ENCODE measurements at places on chromosomes 16 and 17.
A peak's percentile ranks its signal among the peaks of the same experiment; 100 is the strongest.

DNA sequence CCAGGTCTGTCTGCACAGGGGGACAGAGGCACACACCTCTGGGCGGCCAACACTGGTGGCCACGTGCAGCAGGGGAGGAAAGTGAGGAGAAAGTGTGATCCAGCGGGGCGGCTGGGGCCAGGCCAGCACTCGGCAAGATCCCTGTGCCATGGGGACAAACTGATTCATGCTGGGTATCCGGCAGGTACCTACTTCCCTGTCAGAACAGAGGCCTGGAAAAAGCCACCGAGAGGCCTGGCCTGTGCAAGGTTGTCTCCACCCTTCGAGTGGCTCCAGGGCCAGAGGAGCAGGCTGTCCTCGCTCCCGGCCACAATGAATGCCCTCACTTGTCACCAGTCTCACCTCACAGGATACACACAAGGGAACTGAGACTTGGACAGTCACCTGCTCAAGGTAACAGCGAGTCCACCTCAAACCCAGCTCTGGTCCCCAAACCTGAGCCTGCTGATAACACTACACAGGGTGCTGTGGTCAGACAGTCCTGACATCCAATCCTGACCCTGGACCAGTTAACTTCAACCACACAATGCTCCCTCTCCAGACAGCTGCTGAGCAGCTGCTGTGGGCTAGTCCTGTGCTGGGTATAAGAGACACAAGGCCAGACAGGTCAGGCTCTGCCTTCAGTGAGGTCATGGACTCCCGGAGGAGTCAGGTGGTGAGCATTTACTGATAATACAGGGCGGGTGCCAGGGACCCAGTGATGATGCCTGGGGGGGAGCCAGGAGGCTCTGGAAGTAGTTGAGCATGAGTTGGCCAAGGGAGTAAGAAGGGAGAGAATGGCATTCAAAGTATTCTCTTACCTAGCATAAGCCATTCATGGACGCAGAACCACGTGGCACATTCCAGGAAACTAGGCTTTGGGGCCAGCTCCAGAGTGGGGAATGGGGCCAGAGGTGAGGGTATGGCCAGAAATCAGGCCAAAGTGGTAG, 53.0 kb downstream of the VAC14 start:
- DNase-seq: no peak

- DNase-seq: peak; percentile 35
Measured at GRCh38 chr17:81636505-81637288, at the start of the genes NPLOC4 and TSPAN10. Gene NPLOC4 (minus strand): TSS chr17:81637112. CDS start chr17:81636930, 182 bp downstream. Gene TSPAN10 (plus strand): TSS chr17:81637196. CDS start chr17:81642413, 5,217 bp downstream.

DNA sequence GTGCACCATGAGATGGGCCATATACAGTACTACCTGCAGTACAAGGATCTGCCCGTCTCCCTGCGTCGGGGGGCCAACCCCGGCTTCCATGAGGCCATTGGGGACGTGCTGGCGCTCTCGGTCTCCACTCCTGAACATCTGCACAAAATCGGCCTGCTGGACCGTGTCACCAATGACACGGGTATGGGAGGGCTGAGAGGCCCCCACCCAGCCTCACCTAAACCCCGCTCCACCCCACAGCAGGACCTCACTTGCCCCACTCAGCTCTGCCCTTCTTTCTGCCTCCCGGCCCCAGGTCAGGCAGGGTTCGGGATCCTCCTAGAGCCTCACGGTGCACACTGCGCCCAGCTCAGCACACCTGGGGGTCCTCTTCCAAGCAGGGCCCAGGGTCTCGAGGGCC, 5.6 kb downstream of the ACE start:
- no peak for DNase-seq

DNA sequence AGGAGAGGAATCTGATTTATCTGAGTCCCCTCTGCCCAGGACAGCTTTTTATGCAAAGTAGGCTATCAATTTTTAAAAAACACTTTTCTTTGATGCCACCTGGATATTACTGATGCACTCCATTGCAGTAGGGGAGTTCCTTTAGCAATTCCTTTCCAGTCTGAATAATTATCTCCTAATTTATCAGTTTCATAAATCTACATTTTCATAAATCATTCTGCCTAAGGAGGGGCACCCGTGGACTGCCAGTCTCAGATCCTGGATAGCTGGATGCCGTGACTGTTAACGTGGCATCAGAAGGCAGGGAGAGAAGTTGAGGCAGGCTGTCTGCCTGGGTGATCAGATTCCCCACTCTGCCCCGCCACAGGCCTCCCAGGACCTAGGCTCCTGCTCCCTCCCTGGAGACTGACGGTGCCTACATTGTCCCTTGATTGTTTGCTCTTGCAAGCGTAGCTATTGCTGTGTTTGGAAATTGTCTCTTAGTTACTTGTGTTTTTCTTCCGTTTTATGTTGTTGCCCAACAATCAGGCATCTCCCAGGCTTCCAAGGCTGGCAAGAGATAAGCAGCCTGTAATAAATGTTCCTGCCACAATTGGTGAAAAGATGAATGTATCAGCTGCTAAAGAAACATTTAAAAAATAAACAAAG, 75.2 kb downstream of the KATNIP start:
- DNase-seq: no peak

- no peak for DNase-seq
Measured at GRCh38 chr17:50184611-50185398, 16.6 kb downstream of the COL1A1 start.

GRCh38 chr17:34299956-34300577, 14.5 kb downstream of the CCL11 start:
- no peak for DNase-seq

DNA sequence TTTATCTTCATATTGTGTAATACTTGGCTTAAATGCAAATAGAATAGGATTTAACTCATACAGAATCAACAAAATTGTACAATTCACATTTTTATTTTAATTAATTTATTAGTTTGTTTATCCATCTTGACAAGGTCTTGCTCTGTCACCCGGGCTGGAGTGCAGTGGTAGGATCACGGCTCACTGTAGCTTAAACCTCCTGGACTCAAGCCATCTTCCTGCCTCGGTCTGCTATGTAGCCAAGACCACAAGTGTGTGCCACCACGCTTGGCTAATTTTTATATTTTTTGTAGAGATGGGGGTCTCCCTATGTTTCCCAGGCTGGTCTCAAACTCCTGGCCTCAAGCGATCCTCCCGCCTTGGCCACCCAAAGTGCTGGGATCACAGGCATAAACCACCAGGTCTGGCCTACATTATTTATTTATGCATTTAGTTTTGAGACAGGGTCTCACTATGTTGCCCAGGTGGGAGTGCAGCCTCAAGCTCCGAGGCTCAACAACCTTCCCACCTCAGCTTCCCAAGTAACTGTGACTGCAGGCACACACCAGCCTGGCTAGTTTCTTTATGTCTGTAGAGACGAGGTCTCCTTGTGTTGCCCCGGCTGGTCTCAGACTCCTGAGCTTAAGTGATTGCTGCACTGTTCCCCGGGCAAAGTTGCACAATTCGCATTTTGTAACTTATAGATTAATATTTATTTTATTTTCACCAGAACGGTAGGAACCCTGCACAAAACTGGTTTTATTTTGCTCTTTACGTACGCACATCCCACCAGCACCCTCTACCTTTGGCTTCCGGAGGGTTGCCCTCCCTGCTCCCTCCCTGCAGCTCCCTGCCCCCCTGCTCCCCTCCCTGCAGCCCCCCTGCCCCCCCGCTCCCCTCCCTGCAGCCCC, 4.9 kb downstream of the DPEP1 start:
- no peak for DNase-seq

DNA sequence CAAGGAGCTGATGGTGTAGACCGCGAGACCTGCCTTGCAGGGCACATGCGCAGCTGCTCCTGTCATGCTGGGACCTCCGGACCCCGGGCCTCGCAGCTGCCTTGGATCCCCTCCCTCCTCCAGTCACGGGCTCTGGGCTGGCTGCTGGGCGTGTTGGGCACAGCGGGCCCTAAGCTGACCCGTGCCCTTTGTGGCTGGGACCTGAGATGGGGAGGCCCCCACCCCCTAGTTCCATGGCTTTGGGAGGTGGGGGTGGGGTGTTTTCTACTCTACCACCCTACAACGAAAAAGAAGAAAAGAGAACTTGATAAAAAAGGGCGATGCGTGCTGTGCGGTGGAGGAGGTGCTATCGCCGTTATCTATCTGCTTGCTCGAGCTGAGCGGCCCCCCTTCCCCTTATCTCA, 14.5 kb downstream of the ZFPM1 start:
- DNase-seq: no peak

DNA sequence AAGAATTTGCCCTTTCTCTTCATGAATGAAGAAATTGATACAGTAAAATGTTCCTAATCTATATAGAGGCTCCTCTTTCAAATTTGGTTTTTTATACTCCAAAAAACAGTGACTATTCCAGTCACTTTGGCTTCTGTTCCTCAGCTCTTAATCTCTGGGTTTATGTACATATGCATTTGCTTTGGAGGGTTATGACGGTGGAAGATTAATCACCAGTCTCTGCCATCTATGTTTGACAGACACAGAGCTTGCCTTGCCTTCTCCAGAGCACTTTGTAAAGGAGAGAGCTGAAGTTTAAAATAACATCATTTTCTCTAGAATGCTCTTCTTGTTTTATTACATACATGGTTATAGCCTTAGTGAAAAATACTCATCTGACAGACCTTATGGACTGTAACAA, 99.3 kb downstream of the NLK start:
- no peak for DNase-seq

DNA sequence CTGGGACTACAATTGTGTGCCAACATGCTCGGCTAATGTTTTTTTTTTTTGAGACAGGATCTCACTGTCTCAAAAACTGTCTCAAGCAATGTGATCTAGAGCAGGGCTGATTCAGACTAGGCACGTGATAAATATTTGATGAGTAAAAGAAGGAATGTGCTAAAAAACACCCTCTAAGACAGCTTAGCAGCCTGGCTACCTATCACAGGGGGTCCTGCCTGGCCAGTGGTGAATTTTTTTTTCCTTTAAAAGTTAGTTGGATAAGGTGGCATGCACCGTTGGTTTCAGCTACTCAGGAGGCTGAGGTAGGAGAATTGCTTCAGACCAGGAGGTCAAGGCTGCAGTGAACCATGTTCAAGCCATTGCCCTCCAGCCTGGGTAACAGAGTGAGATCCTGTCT, 14.8 kb upstream of the GPATCH8 start:
- DNase-seq: no peak

DNA sequence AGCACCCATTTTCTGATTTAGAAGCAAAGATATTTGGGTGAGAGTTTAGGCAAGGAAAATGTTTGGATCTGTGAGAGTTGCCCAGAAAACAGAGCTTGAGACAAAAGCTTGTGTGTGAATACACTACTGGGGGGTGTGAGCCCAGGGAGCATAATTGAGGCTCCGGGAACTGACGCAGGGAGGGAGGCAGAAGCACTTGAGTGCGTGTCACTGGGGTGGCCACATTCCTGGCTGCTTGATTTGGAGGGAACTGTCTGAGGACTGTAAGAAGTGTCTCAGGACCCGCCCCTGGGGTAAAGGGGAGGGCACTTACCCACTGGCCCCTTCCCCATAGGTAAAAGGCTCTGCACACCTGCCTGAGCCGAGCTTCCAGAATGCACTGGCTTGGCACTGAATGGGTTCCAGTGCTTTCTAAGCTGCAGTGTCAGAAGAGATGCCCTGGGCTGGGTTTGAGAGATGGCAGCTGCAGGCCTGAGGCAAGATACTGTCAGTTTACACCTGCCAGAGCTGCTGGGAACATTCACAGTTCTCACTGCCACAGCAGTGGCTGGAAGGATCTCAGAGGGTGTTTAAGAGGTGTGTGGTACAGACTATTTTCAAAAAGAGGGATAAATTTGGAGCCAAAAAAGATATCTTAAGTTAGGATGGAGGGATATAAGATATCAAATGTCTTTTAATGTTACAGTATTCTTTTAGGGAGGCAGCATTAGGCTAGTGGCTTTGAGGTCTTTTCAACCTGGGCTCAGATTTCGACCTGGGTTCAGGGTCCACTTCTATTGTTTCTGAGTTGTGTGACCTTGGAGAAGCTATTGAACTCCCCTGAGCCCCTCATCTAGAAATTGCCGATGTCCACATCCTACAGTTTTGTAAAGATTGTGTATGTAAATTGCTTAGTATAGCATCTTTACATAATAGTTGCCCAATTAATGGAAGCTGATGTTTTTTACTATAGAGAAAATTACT, 6.9 kb upstream of the TEX2 start:
- no peak for DNase-seq

DNA sequence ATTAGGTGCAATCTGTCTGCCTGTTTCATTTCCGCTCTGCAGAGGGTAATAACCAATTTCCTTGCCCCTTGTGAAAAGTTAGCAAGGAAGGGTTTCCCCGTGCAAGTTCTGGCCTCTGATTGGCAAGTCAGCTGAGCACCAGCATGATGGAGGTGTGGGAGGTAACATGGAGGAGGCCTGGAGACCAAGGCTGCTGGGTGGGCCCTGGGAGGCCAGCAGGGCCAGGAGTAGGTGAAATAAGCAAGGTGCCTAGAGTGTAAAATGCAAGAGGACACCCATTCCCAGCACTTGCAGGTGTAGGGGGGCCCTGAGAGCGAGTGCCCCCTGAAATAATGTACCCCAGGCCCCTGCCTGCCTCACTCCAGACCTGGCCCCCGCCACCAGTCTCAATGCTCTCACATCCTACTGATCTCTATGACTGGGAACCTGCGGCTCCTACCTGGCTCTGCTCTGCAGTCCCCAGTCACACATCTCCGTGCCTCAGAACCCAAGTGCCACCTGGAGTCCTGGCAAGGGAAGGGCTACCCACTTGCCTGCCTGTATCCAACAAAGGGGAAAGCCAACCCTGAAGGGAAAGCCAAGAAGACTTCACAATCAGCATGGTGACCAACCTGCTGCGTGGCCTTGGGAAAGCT, 116.2 kb downstream of the C16orf78 start:
- no peak for DNase-seq

DNA sequence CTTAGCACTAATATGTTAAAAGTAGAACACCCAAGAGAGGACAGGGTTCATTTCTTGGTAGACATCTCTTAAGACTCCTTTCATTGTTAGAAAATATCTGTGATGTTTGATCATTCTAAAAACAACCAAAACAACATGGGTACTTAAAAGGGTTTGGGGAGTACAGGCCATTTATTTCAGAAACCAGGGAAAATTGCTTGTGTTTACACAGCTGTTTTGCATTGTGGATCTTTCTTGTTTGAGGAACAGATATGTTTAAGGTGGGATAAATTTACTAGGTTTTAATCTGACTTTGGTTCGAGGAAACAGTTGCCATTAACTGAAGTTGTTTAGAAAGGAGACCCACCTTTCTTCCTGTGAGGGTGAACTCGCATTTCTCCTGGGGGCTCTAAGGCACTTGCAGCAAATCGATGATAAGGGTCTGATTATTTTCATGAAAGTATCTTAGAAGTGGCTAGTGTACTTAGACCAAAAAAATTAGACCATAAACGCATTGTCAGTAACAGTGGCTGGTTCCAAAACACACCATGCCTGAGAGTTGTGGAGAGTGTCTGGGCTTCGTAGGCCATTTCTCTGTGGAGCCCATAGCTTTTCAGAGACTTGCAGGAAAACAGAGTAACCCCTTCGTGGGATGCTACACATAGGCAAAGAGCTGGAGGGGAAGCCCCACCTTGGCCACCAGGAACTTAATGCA, 17.6 kb downstream of the CLUAP1 start:
- DNase-seq: no peak

DNA sequence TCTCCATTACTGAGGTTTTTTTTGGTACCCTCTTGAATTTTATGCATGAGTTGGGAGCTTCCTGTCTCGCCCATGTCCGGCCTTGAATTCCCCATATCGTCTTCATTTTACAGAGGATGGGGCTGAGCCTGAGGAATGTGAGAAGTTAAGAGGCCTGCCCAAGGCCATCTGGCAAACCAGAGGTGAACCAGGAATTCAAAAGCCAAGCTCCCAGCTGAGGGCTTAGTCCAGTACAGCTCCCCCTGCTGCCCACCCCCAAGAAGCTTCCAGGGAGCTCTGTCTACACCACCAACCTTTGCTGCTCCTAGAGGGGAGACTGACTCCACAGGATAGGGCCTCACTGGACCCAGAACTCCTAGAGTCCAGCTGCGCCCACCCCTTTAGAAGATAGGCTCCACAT, 20.7 kb upstream of the C16orf78 start:
- no peak for DNase-seq

- no peak for DNase-seq
Measured at GRCh38 chr17:64003526-64004121, 5.5 kb downstream of the PRR29 start.

All from KG1 (cell line).